Temporal lobe (tissue), 4 donors: ENCODE measurements at places on chromosomes 11 and 22. TPM values are rescaled to one million over a fixed set of nuclear protein-coding genes. Genes with fewer than 3 reads are reported as not detected.

MFRP gene
- not detected for total RNA-seq

LMNTD2 gene
- under 0.01 TPM for total RNA-seq

KDM4D gene
- 1.7 TPM for total RNA-seq

NDUFS8 gene
- 34.7 TPM for total RNA-seq

ELF5 gene
- 0.25 TPM for total RNA-seq

OR2AG2 gene
- total RNA-seq = 0.25 TPM

TEX12 gene
- total RNA-seq = 0.49 TPM

MCAM gene
- total RNA-seq = 11.3 TPM

KCTD17 gene
- total RNA-seq = 21.6 TPM

OR4A16 gene
- not detected for total RNA-seq

NF2 gene
- 34.9 TPM for total RNA-seq

OR51B4 gene
- not detected for total RNA-seq

TRIM34 gene
- 0.74 TPM for total RNA-seq
